ENCODE measurements at places on chromosomes 1 and 21.

DNA sequence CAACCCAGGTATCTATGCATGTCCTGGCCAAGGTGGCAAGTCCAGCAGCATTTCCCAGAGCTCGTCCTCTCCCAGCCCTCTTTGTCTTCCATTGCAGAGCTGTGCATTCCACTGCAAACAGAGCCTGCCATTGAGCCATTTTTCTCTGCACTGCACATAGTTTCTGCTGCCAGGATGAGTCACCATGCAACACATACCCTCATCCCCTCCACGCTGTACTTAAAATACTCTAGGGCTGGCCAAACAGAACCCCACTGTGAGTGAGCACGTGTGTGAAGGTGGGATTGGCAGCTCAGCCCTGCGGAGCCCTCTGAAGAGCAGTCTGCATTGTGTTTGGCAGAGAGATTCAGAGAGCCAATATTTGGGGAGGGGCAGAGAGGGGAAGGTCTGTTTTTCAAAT is 3.9 kb upstream of the ATP1B1 start:
- DNase-seq = no peak

GRCh38 chr1:161013131-161013487 is 7.8 kb downstream of the F11R start:
- no peak for DNase-seq

DNA sequence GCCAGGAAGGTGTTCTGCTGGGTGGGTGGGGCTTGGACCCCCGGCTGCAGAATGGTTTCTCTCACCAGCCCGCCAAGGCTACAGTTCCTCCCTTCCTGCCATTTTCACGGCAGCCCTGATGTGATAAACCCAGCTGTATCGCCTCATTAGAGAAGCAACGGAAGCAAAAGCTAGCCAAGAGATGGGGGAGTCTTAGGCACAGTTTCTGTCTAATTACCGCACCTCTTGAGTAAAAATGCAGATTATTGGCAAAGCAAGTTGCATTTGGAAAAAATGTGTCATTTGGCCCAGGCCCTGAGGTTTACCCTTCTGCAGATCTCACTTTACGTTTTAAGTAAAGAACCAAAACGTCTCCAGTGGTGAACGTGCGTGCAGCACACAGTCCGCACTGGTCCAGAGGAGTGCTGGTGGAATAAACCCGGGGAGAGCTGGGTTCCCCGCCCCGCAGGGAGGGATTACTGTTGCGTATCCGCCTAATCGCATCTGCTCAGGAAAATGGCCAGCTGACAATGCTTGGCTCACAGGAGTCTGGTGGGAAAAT is 109.9 kb downstream of the GALNT2 start:
- no peak for DNase-seq

DNA sequence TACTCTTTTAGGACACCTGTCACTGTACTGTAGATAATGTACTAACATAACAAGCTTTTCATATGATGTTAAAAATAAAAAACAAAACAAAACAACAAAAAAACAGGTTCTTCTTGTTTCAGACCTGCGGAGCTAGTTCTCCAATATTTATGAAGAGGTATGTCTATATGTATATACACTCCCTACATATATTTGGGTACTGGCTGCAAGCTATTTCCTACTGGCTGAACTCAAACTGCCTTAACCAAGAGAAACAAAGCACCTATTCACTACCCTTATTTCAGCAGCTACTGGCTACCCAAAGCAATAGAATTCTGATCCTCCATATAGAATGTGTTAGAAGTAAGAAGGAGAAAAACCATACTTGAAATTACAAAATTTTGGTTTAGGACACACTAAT is 73.5 kb downstream of the ABL2 start:
- no peak for DNase-seq

- DNase-seq = peak; percentile 3
Observed at GRCh38 chr1:51192213-51192843, 43.7 kb upstream of the RNF11 start.

- no peak for DNase-seq
Observed at GRCh38 chr1:114782476-114782875, 2.0 kb upstream of the SIKE1 start.

GRCh38 chr1:32426489-32427255 is 32.4 kb upstream of the BSDC1 start:
- DNase-seq = no peak
